ENCODE measurements at places on chromosomes 2 and 18. TPM values are rescaled to one million over a fixed set of nuclear protein-coding genes. Genes with fewer than 3 reads are reported as not detected.
A peak's percentile ranks its signal among the peaks of the same experiment; 100 is the strongest.

The L3MBTL4 gene
- 5.2 TPM for polyA plus RNA-seq

- DNase-seq: peak; percentile 56
Measured at GRCh38 chr18:76349067-76349715, 145.9 kb downstream of the ZNF516 start.

The VWA3B gene
- polyA plus RNA-seq: 8.0 TPM

GRCh38 chr2:217055624-217056023, 195.8 kb upstream of the TNP1 start:
- DNase-seq: no peak

The FOXI3 gene
- polyA plus RNA-seq: not detected

DNA sequence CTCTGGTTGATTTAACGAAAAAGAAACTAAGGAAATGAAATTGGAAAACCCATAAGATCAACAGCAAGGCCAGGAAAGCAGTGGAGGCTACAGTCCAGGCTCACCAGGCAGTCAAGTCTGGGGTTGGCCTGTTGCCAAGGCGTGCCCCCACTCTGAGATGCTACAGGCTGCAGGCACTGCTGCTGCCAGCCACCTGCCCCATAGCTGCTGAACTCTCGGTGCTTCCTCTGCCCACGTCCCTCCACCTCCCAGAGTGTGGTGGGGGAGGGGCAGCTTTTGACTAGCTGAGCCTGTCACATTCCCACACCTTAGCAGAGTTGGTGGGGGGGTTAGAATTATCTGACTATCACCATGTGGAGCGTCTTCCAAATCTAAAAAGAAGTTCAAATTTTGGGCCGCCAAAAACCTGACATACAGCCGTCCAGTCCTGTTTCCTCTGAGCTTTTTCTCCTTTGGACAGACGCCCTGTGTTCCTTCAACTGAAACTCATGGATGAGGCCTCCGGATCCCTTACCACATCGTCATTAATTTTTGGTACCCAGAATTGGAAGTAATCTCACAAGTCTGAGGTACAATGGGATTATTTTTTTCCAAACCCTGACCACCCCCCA, 3.9 kb upstream of the SH3RF3 start:
- DNase-seq: no peak
